SHP77 treated with DMSO at 0.1 percent for 48 hours (cell line): ENCODE measurements at places on chromosomes 5 and 9.

GRCh38 chr5:175663186-175664184 is 5.6 kb downstream of the HRH2 start:
- no peak for DNase-seq

GRCh38 chr5:684751-685216 is 8.4 kb downstream of the TPPP start:
- DNase-seq, result no peak

DNA sequence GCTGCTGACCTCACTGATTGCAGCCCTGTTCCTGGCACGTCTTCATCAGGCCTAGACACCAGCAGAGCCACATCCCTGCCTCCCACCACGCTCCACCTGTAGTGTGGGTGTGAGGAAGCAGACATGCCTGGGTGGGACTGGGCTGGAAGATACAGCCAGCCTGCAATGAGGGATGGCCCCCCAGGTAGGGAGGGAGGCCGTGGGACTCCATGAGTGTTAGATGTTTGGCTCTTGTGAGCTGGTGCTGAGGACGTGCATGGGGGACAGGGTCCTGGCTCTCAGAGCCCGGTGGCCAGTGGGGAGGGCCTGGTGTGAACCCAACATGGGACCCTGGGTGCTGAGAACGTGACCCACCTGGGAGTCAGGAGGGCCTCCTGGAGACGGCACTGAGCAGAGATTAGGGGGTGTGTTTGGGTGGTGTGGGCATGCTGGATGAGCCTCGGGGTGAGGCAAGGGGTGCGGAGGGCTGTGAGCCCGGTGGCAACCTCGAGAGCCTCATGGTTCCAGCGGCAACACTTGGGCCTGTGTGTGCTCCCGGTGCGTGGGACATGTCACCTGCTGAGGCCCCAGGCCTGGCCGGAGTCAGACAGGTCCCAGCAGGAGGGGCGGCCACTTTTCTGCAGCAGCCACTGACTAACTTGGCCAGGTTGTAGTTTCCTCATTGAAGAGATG is 87.6 kb downstream of the PHF2 start:
- no peak for DNase-seq

DNA sequence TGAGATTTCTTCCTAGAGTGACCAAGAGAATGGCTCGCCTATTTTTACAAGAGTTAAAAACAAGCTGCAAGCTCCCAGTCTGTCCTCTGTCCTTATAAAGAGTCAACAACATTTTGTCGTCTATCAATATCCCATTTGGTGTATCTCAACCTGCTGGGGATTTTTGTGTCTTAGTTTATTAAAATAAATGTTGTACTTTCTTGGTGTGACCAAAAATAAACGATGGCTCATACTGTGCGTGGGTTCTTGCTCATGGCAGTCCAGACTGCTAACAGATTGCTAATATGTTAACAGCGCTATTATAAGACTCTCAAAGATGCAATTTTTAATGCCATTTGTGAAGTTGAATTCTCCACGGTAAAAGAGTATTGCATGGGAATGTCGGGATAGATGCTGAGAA is 569.9 kb downstream of the GABRG2 start:
- DNase-seq, result no peak

DNA sequence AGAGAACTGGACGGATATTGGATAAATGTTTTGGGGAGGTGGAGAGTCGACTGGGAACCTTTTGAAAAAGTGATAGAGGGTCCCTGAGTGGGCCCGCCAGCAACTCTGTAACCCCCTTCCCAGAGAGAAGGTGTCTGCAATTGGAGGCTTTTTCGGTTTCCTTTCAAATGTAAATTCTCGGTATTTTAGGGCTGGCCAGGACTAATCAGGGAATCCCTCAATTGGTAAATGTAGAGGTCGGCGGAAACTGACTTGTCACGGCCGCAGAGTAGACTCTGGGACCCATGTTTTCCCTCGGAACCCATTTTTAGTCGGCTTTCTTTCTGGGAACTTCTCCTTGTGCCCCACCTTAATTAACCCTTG is 524 bp downstream of the CCNB1 start:
- DNase-seq, result no peak
